Activated gamma-delta T cell treated with anti-CD3 and anti-CD28 coated beads, Interleukin-2, amount 50 U/mL, for 16 hours (primary cell): ENCODE measurements at places on chromosomes 12 and 14.
A peak's percentile ranks its signal among the peaks of the same experiment; 100 is the strongest.

GRCh38 chr12:83471341-83471740, 784.6 kb downstream of the TMTC2 start:
- DNase-seq = no peak

DNA sequence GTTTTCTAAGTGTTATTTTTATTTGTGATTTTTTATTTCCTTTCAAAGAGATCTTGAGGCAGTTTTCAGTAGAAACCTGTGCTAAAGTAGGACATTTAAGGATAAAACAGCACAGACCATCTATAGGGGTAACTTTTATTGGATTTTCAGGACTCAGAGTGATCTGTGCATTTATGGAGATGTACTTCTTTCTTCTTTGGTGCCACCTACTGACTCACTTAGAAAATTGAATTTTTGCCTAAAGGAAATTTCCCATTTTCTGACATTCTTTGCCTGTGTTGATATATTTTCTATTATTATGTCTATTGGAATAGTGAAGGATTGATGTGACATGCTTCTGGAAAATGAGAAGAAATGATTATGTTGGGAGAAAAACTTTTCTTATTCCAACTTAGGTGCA, 113.0 kb downstream of the UNC79 start:
- DNase-seq = no peak

DNA sequence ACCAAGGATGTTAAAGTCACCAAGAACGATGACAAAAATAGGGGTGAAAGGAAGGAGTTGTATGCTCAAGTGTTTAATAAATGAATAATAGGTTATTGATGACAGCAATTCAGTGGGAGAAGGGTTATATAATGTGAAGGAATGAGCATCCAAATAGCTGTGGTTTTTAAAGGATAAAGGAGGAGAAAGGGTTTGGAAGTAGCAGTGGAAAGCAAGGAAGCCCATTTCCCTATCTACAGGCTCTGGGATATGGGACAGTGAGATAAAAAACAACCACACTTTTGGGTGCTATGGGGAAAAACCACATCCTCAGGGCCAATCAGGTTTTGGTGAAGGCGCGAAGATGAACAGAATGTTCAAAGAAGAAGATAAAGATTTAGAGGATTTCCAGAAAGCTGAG, 258.6 kb downstream of the ZFP36L1 start:
- DNase-seq = no peak

- no peak for DNase-seq
Observed at GRCh38 chr12:88604646-88605045, 24.4 kb upstream of the KITLG start.

- DNase-seq = no peak
Observed at GRCh38 chr14:101120641-101121507, 217.4 kb upstream of the RTL1 start.

- DNase-seq = peak; percentile 11
Observed at GRCh38 chr12:66964629-66965028, 285.8 kb upstream of the GRIP1 start.

DNA sequence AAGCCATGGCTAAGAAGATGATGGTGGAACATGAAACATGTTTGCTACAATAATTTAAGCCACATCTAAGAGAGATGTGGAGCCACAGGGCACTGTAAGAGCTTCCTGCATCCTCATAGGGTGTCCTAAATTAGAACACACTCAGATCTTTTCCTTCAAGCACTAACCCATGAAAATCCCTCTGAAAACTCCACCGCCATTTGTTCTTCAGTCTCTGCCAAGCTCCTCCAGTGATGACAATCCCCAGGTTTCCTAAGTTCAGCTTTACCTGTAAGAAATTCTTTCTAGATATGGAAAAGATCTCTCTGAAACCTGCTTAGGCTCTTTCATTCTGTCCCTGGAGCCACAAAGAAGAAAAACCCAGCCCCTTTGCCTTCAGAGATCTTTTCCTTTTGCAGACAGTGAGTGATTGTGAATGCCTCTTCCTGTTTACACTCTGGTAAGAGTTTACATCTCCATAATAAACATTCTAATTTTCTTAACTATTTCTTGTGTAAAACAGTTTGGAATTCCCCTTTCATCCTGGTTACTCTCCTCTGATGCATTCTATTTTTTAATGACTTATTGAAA, 907.2 kb downstream of the VRK1 start:
- DNase-seq = no peak

- no peak for DNase-seq
Observed at GRCh38 chr14:20413744-20414082, 412 bp upstream of the TEP1 start.

DNA sequence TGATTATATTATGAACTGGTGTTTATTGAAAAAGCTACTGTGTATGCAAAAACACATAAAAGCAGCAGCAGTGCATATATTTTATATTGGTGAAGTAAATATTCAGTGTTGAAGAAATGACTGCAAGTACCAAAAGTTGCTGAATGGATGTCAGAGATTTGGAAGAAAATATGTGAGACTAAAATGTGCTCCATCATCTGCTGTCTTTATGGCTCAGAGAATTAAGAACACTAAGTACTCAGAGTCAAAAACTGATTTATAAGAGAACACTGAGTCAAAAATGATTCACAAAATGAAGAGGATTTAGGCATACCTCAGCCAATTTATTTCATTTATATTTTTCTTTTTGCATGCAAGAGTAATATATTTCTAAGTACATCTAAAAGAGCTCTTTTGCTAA, 86.3 kb upstream of the PDZRN4 start:
- no peak for DNase-seq

DNA sequence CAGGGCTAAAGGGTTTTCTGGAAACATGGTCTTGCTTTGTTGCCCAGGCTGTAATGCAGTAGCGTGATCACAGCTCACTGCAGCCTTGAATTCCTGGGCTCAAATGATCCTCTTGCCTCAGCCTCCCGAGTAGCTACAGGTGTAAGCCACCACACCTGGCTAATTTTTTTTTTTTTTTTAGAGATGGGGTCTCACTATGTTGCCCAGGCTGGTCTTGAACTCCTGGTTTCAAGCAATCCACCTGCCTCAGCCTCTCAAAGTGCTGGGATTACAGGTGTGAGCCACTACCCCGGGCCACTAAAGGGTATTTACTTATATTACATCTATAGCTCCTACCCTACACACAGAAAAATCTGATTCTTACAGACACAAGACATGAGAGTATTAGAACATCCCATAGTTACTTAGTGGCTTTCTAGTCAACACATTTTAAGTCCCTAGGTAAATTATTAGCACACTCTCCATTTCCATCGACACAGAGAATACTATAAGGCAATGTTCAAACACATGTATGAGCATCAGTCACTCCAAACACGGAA, 6.2 kb upstream of the DCAF11 start:
- no peak for DNase-seq

DNA sequence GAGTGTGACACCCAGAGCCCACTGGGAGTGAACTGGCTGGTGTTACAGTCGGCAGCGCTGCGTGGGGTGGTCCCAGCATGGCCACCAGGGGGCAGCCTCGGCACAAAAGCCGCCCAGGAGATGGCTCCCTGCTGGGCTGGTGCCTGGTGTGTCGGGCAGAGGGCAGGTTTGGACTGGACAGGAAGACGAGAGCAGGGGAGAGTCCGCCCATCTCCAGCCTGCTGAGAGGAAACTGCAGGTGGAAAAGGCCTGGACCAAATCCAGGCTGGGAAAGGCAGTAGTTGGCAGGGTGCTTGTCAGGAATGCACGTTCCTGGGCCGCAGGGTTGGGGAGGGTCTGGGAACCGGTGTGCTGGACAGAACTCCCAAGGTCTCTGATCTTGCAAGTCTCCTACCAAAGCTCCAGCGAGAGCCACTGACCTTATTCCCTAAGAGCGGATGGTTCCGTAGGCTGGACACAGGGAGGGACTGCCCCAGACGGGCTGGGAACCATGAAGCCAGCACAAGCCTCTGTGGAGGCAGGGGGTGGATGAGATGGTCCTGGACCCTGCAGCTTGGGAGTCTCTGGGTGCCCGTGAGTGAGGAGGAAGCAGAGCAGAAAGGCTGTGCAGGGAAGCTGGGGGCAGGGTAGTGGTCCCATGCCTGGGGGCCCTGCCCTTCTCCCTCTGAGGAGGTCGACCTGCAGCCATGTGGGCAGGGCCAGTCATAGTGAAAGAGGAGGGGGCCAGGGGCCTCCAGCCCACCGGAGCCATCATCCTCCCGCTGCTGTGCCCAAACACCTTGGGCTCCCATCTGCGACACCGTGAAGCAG, 1.8 kb downstream of the AHNAK2 start:
- DNase-seq = peak; percentile 80

GRCh38 chr14:68714991-68715924, 77.6 kb downstream of the ZFP36L1 start:
- no peak for DNase-seq

DNA sequence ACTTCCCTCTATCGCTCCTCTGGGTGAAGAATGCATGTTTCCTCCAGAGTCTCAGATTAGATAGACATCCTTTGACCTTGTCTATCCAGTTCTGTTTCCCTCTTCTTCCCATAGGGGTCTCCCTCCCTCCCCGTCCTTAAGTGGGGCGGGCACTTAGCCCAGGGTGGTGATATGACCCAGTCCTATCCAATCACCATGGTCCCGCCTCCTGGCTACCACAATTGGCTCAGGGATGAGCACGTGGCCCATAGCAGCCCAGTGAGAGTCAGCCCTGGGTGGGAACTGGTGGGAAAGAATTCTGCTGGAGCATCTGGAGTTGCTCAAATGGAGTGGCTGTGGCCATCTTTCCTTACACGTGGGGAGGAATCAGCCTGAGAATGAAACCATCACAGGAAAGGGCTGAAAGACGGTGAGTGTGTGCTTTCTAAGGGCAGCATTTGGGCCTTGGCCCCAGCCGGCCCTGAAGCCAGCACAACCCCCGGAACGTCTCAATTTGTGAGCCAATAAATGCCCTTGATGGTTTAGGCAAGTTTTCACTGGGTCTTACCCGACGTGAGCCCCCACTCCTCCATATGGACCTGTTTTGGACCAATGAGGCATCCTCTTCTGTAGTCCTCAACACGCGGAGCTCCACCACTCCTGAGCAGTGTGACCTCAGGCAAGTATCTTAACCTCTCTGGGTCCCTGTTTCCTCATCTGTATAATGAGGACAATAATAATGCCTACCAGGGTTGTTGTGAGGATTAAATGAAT, 14.4 kb upstream of the MLXIP start:
- no peak for DNase-seq

- no peak for DNase-seq
Observed at GRCh38 chr14:76261371-76261811, 109.7 kb downstream of the GPATCH2L start.

- DNase-seq = no peak
Observed at GRCh38 chr14:22320362-22320750, 268.7 kb downstream of the DAD1 start.

GRCh38 chr12:51662728-51663154, 71.7 kb downstream of the SCN8A start:
- no peak for DNase-seq

GRCh38 chr12:50584135-50584534, 79.3 kb downstream of the DIP2B start:
- no peak for DNase-seq

DNA sequence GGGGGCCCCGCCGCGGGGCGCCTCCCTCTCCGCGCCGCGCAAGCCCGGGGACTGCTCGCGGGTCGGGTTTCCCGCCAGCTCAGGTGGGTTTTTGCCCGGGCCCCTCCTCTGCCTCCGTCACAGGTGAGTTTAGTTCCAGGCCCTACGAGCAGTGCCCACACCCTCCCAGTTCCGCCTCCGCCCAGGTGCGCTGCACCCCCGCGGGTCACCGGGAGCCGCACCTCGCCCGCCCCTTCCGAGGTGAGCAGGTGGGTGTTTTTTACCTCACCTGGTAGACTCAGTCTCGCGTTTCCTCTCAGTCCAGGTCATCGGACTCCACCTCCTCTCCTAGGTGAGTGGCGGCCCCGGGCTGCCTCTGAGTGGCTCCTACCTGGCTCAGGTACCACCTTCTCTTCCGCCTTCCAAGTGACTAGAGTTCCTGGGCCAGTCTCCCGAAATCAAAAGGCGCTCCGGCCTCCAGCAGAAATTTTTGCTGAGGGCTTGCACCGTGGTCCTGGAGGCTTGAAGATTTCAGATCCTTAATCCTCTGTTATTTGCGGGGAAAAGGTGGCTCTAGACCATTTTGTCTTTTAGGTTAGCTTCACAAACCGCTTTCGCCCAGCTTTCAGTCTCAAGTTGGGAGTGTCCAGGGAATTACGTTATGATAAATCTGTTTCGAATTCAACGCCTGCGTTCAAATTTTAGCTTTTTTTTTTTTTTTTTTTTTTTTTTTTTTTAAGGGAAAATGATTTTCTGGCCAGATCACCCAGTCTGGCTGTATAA, at the start of gene TMEM30B:
TMEM30B (minus strand) TSS at position 153 of the 762 bp plus-strand sequence. CDS start 191 bp downstream, outside the sequence.
- peak; percentile 0 for DNase-seq

DNA sequence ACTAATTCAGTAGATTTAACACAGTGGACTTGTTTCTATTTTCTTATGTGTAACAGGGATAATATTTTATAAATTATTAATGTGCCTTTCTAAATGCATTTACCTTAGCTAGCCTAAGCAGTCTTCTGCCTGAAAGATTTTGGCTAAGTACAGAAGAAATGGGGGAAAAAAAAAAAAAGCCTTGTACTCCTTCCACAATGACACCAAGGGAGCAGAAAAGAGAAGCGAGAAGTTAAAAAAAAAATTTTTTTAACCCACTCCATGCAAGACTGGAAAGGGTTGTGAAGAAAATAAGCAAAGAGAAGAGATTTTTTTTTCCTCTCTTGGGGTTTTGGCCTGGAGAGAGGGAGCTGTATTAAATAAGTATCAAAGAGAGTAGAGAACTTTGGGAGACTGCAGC, 28.7 kb downstream of the NELL2 start:
- no peak for DNase-seq

DNA sequence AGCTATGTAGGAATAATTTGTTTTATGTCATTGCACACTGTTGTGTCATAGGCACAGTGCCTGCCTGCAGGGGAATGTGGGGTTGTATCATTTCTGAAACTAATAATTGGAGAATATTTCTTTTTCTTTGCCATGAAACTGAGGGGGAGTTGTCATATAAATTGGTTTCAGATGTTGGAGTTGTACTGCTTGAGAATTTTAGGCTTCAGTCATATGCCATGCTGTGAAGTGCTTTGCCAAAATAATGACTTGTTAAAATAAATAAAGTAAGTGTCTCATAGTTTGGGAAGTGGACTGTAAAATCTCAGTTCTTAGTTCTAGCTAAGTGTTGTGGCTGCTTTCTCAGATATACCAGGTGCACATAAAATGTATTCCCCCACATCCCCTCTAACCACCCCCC, 116.8 kb downstream of the DAAM1 start:
- DNase-seq = no peak

DNA sequence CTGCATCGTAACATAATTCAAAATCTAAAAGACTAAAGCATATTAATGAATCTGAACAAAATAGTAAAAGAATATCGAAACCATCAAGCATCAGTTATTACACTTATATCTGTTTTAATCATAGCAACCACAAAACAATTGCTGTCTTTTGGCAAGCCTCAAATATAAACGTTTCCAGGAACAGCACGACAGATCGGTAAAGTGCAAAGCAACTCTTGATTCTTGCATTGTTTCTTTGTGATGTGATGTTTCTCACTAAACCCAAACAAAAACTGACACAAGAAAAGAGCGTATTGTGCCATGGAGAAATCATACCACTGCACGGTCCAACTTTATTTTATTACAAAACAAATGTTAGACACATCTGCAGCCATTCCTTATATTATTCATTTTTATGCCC, 9.2 kb upstream of the MYF6 start:
- no peak for DNase-seq

GRCh38 chr12:1993871-1994371, 10.3 kb downstream of the DCP1B start:
- no peak for DNase-seq
